Stimulated activated CD4-positive, alpha-beta T cell treated with anti-CD3 and anti-CD28 coated beads, TNF-alpha, amount 100 ng/mL, for 48 hours (primary cell): ENCODE measurements at places on chromosomes 11 and 22.
A peak's percentile ranks its signal among the peaks of the same experiment; 100 is the strongest.

- no peak for DNase-seq
Measured at GRCh38 chr11:130474637-130475400, 26.4 kb downstream of the ADAMTS15 start.

DNA sequence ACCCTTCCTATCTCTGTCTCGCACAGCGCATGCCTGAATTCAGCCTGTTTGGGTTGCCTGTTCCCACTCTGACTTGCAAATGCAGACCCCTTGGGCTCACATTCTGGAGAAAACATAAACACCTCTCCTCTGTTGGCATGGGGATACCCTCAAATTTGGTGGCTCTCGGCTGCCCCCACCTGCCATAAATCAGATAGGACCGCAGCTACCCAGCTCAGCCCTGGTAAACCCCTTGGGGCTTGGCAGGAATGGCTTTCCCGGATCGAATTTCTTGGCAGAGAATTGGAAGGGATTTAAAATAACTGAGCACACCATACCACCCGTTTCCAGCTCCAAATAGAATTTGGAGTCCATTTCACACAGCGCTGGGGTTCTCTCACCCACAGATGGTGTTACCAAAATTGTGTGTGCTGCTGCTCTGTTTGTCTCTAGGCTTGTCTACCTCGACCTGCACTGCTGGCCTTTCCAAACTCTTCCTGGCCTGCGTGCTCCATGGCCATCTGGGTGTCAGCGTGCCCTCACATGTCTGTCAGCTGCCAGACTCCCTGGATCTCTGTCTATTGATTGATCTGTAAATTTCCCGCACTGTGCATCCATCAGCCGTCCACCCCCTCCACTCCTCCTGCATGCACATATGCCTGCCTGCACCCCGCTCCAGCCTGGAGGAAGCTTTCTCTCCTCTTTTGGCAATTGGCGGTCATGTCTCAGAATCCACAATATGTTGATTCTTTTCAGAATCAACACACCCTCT, 134.0 kb downstream of the NTM start:
- DNase-seq = no peak

- DNase-seq = peak; percentile 31
Measured at GRCh38 chr22:30754971-30755758, 60.5 kb downstream of the OSBP2 start.

DNA sequence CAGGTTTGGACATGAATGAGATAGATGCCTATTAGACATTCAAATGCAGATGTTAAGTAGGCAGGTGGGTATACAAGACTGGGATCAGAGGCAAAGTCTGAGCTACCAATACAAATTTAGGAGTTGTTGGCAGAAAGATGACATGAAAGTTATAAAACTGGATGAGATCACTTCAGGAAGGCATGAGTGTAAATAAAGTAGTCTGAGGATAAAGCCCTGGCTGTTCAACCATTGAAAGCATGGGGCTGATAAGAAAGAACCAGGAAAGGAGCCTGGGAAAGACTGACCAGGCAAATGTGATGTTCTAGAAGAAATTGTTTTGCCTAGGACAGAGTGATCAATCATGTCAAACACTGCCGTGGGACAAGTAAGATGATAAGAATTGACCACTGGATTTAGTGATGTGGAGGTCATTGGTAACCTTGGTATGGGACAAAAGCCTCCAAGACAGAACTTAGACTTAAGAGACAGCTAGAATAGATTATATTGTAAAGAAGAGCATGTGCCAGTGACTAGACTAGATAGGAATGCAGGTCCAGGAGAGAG, 98.5 kb downstream of the EHF start:
- DNase-seq = no peak

DNA sequence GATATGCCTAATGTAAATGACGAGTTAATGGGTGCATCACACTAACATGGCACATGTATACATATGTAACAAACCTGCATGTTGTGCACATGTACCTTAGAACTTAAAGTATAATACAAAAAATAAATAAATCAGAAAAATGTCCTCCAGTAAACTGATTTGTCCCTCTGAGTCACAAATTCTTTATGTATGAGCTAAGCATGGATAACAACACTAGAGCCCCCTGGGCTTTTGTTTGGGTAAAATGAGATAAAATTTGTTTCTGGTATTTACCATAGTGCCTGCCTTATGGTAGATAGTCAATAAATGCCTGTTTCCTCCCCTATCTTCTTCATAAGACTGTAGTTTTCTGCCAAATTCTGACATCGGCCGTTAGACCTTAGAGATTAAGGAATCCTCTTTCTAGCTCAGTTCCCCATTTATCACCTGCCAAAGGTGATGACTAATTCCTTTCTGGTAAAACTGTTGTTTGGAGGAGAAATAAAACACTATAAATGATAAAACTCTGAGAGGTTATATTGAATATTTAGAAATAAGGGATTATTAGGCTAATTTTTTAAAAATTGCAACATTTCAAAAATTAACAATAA, 43.6 kb upstream of the LUZP2 start:
- DNase-seq = no peak

DNA sequence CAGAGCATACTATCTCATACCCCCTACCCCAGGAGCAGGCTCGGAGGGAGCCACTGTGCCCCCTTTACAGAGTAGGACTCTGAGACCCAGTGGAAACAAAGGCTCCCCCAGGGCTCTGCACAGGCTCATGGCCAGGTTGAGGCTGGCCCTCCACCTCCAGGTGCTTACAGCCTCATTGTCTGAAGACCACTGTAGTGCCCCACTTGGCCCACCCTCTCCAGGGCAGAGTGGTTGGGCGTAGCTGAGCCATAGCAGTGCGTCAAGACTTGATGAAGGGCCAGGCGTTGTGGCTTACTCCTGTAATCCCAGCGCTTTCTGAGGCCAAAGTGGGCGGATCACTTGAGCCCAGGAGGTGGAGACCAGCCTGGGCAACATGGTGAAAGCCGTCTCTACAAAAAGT, 1.7 kb downstream of the ANKRD13D start:
- DNase-seq = no peak

DNA sequence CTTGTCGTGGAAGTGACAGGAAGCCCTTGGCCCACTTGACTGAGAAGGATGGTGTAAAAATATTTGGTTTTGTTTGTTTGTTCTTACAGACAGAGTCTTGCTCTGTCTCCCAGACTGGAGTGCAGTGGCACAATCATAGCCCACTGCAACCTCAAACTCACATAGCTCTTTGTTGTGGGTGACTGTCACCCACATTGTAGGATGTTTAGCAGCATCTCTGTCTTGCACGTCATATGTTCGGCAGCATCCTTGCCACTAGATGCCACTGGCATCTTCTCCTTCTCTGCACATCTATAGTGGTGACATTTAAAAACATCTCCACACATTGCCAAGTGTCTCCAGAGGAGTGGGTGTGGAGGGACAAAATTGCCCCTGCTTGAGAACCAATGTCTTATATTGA, 56.8 kb downstream of the PRR5L start:
- DNase-seq = peak; percentile 5

GRCh38 chr11:110972640-110973039, 260.4 kb upstream of the ARHGAP20 start:
- DNase-seq = no peak

DNA sequence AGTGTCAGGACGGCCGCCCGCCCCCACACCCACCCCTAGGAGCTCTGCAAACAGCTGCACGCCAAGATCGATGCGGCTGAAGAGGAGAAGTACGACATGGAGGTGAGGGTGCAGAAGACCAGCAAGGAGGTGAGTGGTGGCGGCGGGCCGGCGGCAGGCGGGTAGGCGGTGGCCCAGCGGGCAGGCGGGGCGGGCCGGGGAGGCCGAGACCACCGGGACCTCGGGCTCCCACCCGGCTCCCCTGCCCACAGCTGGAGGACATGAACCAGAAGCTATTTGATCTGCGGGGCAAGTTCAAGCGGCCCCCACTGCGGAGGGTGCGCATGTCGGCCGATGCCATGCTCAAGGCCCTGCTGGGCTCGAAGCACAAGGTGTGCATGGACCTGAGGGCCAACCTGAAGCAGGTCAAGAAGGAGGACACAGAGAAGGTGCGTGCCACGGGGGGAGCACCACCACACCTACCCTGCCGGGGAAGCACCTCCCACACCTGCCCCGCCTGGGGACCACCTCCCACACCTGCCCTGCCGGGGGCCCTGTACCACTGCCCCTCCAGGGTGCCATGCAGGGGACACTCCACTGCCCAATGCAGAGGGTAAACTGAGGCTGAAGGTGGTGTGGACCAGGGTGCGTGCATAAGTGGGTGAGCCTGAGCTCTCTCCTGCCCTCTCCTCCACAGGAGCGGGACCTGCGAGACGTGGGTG, 2.1 kb downstream of the TNNI2 start:
- DNase-seq = no peak

- no peak for DNase-seq
Measured at GRCh38 chr22:50014053-50014501, 1.5 kb upstream of the IL17REL start.

DNA sequence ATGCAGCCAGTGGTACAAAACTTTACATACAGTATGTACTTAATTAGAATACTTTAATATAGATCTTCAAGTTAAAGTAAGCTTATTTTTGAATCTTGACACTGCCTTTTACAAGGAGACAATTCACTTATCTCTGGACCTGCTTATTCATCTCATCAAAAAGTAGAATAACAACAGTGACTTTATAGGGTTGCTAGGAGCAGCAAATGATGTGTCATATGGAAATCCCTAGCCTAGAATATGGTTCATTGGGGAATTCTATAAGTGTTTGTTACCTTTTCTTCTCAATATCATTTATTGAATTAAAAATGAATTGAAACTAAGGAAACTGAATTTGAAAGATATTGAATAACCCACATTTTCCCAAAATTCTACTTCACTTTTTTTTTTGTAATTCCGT, 45.0 kb upstream of the FIBIN start:
- DNase-seq = no peak

DNA sequence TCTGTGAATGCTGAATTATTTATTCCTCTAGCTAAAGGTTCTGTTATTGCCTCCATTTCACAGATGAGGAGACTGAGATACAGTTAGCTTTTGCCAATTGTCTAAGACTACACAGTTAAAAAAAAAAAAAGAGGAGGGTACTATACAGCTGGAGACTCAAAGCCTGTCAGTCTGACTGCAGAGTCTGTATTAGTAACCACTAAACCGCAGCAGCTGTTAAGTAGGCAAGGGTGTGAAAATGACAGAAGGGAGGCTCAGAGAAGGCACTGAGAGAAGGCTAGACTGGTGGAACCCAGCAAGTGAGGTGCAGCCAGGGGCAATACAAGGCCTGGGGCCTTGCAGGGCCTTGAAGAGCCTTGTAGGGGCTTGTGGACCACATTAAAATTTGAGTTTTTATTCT, 181.2 kb downstream of the CSNK2A3 start:
- no peak for DNase-seq

DNA sequence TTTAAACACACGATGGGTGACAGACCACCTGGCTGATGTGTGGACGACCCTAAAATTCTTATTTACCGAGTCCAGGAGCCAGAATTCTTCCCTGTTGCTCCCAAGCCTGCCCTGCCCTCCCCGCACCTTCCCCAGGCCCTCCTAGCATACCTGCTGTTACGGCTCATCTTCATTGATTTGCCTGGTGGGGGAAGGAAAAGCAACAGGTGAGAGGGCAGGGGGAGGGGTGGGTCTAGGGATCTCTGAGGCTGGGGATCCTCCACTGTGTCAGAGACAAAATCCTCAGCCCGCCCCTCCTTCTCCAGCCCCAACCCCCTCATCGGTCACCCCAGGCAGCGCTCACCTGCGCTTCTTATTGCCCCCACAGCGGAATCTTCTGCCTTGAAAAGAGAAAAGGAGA, 4.0 kb downstream of the FXYD2 start:
- no peak for DNase-seq

GRCh38 chr11:34308913-34309585, 48.8 kb downstream of the ABTB2 start:
- DNase-seq = no peak

GRCh38 chr11:115887316-115887715, 383.1 kb upstream of the CADM1 start:
- no peak for DNase-seq

GRCh38 chr11:113334183-113334582, 19.8 kb downstream of the TTC12 start:
- DNase-seq = no peak

GRCh38 chr11:129302386-129303101, 73.1 kb upstream of the BARX2 start:
- no peak for DNase-seq

DNA sequence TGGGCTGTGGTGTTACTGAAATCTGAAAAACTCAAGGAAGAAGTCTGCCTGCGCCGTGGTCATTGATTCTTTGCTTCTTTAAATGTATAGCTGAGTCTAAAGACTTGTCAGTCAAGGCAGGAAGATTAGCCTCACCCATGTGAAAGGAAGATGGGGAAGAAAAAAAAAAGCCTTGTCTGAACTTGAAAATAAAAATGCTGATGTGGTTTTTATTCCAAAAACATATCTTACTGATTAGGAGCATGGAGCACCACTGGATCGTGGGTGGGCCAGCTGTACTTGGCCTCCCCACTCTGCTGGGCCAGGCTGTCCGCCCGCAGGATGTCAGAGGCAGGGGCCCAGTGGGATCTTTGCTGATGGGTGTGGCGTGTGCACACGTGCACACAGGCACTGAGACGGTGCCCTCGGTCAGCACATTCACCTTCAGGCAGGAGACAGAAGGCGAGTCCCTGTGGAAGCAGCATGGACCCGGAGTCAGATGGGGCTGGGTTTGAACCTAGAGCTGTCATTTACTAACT, 111.9 kb downstream of the WNT7B start:
- DNase-seq = no peak

GRCh38 chr22:38423512-38424503, 31.2 kb downstream of the KCNJ4 start:
- no peak for DNase-seq

DNA sequence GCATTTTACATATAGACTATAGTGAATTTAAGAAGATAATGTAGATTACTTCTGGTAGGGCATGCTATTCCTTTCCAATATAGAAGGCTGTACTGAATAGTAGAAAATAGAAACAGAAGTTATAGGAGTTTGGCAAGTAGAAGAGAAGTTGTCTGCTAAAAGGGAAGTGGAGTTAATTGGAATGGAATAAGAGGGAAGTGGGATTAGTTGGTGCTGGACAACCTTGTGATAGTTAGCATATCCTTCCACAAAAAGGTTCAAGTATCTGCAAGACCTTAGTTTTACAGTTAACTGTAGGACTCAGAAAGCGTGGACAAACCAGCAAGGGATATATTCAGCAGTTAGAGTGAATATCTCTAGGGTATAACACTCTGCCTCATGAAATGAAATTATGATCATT, 185.5 kb downstream of the SWAP70 start:
- DNase-seq = no peak

- no peak for DNase-seq
Measured at GRCh38 chr11:46326813-46327416, 20.3 kb upstream of the DGKZ start.

- DNase-seq = no peak
Measured at GRCh38 chr11:121221496-121222200, 70.9 kb upstream of the SC5D start.

DNA sequence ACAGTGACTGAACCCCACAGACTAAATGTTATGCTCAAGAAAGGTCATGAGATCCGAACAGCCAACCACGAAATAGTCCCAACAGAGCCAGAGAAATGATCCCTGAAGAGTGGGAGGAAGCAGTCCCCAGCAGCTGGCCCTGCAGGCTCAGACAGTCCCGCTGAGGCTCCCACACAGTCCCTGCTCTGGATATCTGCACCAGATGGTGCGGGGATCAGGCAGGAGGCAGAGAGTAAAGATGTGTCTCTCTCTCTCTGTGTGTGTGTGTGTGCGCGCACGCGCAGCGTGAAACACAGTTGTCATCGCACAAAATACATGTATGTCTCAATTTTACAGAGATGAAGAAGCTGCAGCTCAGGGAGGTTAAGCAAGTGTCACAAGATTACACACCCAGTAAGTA, 27.9 kb downstream of the GUCY1A2 start:
- DNase-seq = no peak
